Bone marrow (tissue), 2 donors: ENCODE measurements at places on chromosomes 13 and 19.

DNA sequence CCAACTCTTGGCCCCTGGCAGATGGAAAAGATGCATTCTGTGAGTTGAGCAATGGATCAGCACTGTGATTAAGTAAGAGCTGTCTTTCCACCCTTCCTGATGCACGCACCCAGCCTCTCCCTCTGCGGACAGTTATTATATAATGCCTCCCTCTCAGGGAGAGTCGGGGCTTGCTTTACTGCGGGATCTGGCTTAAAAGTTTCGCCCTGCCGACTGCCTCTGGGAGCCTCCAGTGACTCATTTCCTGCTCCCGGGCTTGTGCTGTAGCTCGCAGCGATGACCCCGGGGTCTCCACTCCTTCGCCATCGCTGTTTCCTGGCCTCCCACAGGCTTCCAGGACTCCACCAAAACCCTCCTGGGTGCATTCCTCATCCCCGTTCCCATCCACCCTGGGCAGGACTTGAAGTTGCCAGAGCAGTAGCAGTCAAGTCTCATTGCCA is 107.4 kb upstream of the SLC7A1 start:
- no peak for DNase-seq

- no peak for DNase-seq
Measured at GRCh38 chr19:2750808-2751437, 11.1 kb upstream of the SLC39A3 start.

GRCh38 chr19:4375164-4376027 is 25.0 kb downstream of the SH3GL1 start:
- no peak for DNase-seq

DNA sequence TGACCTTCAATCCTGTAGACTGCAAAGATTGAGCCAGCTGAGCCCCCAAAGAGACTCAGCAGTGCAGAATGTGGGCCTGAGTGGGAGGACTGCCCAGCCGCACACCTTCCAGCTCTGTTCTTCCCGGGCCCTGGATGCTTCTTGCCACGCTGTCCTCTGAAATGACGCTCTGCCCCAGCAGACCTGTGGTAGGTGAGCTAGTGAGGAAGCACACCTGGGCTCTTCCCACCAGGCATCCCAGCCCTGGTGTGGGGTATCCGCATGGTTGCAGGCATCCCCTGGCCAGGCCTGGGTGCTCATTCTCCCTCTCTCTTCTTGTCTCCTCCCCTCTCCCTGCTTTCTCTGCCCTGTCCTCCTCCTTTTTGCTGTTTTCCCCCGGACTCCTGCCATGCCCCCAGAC is 9.8 kb upstream of the MZF1 start:
- DNase-seq: no peak

- no peak for DNase-seq
Measured at GRCh38 chr19:29771708-29772414, 39.9 kb upstream of the CCNE1 start.

DNA sequence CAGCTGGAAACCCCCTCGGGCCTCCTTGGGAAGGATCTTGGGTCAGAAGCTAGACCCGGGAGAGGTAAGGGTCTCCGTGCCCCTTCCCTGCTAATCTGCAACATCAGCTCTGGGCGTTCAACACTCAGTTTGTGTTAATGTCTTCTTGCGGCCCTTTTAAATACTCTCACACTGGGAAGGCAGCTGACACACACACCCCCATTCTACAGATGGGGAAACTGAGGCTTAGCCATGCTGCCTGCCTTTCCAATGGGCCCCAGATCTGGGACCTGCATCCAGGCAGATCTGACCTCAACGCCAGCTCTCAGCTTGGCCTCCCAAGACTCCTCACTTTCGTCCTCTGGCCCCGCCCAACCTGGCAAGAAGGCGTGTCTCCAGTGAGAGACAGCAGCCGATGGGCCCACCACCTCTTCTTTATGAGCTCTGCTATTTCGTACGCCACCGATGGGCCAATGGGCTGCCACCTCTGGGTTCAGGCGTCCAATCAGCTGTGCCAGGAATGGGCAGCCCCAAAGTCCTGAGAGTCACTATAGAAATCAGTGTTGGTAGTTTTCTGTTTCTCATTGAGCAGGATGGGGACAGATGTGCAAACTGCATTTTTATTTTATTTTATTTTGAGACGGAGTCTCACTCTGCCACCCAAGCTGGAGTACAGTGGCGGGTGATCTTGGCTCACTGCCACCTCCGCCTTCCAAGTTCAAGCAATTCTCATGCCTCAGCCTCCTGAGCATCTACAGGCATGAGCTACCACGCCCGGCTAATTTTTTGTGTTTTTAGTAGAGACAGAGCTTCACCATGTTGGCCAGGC is 43.8 kb downstream of the DNM2 start:
- DNase-seq: no peak

DNA sequence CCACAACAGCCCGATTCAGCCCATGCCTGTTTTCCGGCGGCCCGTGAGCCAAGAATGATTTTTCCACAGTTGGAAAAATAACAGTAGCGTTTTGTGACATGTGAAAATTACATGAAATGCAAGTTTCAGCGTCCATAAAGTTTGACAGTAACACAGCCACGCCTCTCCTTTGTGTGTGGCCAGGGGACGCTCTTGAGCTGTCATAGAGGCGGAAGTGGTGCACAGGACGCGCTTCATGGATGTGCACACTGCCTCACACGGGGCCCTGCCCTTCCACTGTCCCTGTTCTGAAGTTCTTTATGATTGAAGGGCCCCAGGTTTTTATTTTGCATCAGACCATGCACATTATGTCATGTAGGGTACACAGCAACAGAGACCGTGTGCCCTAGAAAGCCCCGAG is 12.4 kb upstream of the ELAVL1 start:
- no peak for DNase-seq

DNA sequence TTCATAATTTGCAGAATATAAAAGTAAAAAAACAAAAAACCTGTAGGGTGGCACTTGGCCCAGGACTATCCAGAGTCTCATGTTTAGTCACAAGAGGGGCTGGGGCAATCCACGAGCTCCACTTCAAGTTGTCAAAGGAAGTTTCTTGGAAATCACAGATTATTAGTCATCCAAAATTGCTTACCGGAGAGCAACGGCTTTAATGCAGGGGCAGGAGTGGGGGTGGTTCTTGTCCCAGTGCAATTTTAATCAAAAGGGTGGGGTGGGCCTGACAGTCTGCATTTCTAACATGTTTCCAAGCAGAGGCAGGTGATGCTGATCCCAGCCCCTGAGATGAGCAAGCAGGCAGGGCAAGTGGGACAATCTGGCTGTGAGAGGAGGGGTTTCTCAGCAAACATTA is 233.9 kb downstream of the ABCC4 start:
- no peak for DNase-seq

GRCh38 chr13:48973845-48974431 is 1.8 kb upstream of the FNDC3A start:
- DNase-seq: no peak

DNA sequence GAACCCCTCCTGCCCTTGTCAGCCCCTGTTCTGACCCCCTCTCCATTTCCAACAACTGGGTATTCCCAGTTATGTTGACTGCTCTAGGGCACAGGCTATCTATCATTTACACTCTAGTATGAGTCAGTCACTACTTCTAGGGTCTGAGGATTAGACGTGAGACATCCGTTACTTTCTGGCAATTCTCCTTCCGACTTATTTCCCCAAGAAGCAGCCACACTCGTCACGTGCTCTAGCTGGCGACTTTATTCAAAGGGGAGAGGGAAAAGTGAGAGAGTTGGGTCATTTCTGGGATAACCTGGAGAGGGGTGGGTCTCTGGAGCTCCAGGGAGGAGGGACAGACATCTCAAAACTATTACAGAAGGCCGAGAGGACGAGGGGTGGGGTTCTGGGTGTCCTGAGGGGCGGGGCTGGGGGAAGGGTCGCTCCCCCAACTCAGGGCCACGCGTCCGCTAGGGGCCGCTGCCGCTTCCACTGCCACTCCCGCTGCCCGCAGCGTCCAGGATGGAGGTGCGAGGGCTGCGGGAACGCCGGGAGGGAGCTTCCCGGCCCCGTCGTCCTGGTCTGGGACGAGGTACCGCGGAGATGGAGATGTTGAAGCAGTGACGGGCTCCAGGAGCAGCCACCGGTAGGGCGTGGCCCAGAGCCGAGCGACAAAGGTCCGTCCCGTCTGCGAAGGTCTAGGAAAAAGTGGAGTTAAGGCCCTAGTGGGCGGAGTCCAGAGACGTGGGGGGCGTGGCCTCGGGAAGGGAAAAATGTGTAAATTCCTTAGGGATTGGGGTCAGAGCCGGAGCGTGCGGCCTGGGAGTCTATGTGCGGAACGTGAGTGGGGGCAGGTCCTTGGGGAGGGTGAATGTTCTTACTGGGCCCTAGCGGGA is 8.9 kb downstream of the RTBDN start:
- DNase-seq: peak; percentile 35

DNA sequence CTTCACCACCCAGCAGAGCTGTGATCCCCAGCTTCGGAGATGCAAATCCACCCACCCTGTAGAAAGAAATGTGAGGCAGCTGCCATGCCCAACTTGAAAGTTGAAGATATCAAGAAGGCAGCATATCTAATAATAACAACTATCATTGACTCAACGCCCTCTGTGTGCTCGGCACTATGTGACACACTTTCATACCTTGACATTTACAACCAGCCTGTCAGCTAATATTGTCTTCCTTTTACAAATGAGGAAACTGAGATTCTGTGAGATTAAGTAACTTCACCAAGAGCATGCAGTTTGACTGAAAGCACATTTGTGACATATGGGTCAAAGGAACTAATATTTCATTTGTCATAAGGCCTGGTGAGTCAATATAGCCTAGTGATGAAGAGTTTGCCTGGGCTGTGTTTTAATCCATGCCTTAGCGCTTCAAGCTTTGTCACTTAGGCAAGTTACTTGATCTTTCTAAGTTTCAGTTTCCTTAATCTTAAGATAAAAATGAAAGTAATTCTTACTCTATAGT is 137.0 kb downstream of the FLT1 start:
- no peak for DNase-seq

DNA sequence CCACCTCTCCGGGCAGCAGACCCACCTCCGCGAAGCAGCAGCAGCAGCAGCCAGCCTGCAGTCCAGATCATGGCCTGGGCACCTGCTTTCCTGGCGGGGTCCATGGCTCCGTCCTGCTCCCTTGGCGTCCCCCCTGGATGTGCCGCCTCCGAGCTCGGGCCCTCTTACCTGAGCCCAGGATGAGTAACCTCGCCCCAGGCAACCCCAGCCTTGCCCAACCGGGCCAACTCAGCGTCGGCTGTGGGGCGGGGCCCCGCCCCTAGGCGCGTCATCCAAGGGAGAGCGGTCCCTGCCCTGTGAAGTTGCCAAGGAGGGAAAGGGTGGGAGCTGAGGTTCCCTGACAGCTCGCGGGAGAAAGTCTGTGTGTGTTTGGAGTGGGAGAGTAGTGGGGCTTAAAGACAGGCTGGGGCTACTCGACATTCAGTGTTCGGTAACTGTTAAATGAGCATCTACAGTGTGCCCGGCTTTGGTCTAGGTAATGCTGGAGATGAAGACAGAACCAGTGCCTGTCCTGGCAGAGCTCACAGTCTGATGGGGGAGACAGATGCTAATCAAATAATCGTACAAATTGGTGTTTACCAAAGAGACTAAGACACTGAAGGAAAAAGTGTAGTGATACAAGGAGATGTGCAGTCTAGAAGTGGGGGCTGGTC is at the start of gene LYPD3:
TSS of gene LYPD3 (minus strand) at position 141 of the 653 bp plus-strand sequence. CDS start at position 104, 37 bp downstream.
- no peak for DNase-seq

GRCh38 chr13:44465318-44465717 is 91.7 kb downstream of the SERP2 start:
- DNase-seq: no peak

- DNase-seq: no peak
Measured at GRCh38 chr13:113860051-113860664, 3.7 kb downstream of the GAS6 start.

DNA sequence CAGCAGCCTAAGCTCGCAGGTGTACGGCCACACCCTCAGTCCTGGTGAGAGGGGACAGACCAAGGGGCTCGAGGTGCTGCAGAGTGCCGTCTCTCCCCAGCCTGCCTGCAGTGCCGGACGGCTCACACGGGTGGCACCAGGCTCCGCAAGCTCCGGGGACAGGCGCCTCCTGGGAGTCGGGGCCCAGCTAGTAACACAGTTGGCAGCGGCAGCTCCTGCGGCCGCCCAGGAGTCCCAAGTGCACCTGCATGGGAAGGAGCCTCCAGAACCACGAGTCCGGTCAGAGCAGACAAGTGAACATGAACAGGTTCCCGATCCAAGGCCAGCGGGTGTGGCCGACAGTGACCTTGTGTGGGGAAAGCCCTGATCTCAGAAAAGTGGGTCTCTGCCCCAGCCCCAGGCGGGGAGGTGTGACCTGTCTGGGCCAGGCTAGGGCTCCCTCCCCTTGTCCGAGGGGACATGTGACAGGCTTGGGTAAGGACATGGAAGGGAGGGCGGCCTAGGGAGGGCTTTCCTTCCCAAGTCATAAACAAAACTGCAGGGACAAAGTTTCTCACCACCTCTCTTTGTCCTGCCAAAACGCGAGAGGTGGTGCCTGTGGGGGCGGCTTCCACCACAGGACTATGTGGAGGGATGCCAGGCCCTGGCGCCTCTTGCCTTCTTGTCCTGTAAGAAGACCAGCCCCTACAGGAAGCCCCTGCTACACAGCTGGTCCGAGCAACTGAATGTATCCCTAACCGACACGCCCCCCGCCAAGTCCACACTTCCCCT is 46.5 kb downstream of the MLLT1 start:
- DNase-seq: no peak

DNA sequence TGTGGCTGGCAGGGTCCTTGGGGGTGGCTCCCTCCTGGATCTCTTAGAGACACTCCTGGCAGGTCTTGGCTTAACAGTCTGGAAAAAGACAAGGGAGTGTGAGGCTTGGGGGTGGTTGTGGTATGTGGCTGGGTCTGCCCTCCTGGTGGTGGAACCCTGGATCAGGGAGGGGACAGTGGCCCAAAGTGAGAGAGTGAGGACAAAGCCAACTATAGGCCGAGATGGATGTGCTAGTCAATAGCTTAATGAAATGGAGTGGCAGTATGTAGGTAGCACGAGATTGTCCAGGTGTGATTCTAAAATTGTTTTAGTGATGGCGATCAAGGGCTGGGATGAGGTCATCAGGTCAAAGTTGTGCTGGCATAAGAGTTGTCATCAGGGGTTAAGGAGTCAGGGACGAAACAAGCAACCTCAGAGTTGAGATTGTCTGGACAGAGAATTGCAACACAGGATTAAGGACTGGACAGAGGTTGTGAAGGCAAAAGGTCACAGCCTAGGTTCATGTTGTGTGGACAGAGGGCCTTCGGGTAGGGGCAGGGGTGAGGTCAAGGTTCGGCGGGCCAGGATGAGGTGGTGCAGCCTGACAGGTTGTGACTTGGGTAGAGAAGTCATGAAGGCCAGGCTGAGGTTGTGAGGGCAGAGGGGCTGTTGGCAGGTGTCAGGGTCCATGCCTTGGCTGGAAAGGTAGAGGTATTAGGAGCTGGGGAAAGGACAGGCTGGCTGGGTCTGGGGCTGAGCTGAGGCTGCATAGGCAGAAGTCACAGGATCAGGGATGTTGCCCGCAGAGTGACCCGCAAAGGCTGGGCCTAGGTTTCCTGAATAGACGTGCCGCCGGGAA is 4.5 kb upstream of the RASAL3 start:
- no peak for DNase-seq

GRCh38 chr19:4019578-4019977 is 12.0 kb downstream of the PIAS4 start:
- no peak for DNase-seq

GRCh38 chr19:55486971-55487923 is 989 bp upstream of the SSC5D start:
- DNase-seq: no peak

- peak; percentile 98 for DNase-seq
Measured at GRCh38 chr19:54102421-54103169, at the start of gene NDUFA3. TSS of gene NDUFA3 (plus strand) at chr19:54102855. CDS start at chr19:54102879, 24 bp downstream.
